ENCODE measurements at places on chromosomes 13 and 19. TPM values are rescaled to one million over a fixed set of nuclear protein-coding genes. Genes with fewer than 3 reads are reported as not detected.

- DNase-seq, result no peak
Measured at GRCh38 chr13:112058519-112058873, 8.5 kb upstream of the SOX1 start.

GRCh38 chr13:59391696-59392095, 772.0 kb downstream of the DIAPH3 start:
- DNase-seq, result peak; percentile 1

The SPTBN4 gene
- 1.5 TPM for total RNA-seq

The LMTK3 gene
- under 0.01 TPM for total RNA-seq

DNA sequence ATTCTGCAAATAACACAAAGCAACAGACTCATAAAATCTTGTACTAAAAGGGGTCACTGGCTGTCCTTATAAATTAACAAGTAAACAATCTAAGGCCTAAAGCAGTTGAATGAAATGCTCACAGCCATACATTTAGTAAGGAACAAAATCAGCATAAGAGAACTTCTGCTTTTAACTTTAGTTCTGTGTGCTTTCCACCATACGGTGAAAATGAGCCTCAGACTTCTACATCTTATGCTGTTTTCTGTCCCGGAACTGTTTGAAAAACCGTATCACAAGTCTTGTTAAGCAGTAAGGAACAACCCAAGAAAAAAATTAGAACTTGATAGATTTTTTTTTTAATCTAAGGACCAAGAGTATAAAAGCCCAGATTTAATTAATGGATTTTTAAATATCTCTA, 549.1 kb upstream of the MIR17HG start:
- no peak for DNase-seq

GRCh38 chr13:44068737-44069136, 189.0 kb downstream of the LACC1 start:
- peak; percentile 29 for DNase-seq

DNA sequence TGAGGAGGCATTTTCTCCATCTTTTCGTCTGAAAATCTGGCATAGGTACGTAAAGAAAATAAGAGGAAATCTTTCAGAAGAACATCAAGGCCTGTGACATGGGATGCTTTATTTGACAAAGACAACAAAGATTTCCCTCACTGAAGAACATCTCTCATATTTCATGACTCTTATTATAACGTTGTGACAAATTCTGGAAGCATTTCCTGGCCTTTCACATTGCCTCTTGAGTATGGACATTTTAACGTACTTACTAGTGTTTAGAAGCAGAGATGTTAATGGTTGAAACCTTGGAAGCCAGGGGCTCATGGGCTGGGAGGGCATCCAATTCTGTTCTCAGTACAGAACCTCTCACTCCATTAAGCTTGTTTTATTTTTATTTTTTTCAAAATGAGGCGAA, 210.8 kb downstream of the DCT start:
- DNase-seq, result no peak

The ZNF606 gene
- 13.5 TPM for total RNA-seq

GRCh38 chr13:49789968-49790367, 2.5 kb downstream of the KPNA3 start:
- DNase-seq, result no peak

The YJEFN3 gene
- 2.7 TPM for total RNA-seq

DNA sequence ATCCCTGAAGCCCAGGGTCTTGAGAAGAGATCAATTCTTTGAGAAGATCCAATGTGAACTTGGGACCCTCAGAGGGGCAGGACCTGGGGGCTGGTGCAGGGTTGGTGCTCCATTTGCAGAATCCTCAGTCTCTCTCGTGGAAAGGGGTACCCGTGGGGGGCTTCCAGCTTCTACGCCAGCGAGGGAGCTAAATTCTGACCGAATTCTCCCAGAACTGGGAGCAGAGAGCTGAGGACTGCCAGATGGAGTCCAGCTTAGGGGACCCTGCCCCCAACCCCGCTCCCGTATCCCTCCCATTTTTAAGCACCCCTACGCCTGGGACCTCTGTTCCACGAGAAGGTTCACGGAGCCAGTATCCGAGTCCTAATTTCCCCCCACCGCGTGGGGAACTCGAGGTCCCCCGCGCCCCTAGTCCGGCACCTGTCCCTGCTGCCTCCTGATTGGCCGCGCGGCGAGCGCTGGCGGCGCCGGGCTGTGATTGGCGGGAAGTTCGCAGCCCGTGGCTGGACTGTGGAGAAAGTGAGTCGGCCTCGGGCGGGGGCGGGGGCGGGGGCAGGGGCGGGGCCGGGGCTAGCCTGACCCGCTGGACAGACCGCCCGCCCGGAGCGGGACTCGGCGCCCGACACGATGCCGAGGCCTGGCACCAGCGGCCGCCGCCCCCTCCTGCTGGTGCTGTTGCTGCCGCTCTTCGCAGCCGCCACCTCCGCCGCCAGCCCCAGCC, 4.4 kb upstream of the LTBP4 start:
- peak; percentile 82 for DNase-seq

The PCDH17 gene
- total RNA-seq, result under 0.01 TPM

DNA sequence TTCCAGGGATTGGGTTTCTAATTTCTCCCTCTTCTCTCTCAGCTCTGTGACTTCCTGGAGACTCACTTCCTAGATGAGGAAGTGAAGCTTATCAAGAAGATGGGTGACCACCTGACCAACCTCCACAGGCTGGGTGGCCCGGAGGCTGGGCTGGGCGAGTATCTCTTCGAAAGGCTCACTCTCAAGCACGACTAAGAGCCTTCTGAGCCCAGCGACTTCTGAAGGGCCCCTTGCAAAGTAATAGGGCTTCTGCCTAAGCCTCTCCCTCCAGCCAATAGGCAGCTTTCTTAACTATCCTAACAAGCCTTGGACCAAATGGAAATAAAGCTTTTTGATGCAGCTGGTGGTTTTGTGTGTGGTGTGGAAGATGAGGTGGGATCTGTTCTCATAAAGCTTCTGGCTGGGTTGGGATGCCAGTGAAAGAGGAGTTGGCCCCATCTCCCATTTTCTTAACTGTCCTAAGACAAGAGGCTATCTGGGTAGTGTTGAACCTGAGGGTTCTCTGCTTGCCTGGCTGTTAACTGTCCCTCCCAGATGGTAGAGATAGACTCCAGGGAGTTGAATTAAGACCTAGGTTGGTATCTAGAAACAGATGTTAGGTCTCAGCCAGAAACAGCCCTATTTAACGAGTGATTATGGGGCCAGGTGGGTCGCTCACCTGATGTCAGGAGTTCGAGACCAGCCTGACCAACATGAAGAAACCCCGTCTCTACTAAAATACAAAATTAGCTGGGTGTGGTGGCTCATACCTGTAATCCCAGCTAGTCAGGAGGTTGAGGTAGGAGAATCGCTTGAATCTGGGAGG, 1.6 kb downstream of the FTL start:
- no peak for DNase-seq

GRCh38 chr13:89925107-89925506, 1422.4 kb upstream of the MIR17HG start:
- DNase-seq, result no peak

- no peak for DNase-seq
Measured at GRCh38 chr13:23443110-23443509, 9.6 kb upstream of the SACS start.

DNA sequence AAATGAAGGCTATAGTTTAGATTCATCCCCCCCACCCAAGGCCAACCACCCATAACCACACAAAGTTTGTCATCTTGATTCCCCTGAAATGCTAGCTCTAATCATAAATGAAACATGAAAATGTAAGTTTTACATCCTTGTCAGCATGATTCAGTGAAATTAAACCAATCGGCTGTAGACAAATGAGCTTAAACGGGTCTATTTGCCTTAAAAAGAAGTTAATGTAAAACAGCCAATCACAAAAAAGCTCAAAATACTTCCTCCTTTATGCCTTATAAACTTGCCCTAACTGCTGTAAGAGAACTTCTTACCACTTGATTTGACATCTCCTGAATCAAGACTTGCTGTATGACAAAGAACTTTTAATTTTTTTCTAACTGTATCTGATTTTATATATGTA, 34.5 kb upstream of the MRI1 start:
- DNase-seq, result no peak

The PROZ gene
- total RNA-seq, result not detected

The GARIN5A gene
- total RNA-seq, result 0.95 TPM

- DNase-seq, result no peak
Measured at GRCh38 chr19:13622766-13623715, 116.8 kb upstream of the CACNA1A start.

The LIM2 gene
- not detected for total RNA-seq

- peak; percentile 72 for DNase-seq
Measured at GRCh38 chr19:38266981-38267597, 2.7 kb downstream of the SPINT2 start.

GRCh38 chr19:5765220-5765619, 19.3 kb downstream of the PRR22 start:
- no peak for DNase-seq

The ZNF221 gene
- total RNA-seq, result 6.3 TPM

The ERICH6B gene
- not detected for total RNA-seq

The CASP14 gene
- total RNA-seq, result not detected

The C19orf67 gene
- not detected for total RNA-seq

DNA sequence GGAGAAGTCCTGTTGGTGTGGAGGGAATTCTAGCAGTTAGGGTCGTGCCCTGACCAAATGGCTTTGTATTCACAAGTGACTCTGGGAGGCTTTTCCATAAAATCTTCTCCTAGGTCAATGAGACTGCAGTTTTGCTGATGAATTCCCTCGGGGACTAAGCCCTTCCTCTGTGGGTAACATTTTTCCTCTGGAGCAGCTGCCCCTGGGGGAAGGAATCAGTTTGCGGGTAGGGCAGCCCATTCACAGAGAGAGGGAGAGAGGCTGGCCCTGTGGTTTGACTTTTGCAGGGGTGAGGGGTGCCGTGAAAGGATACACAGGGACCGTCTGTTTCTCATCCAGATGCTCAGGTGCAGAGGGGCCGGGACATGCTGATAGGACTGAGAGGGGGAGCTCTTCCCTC, 67.3 kb downstream of the ERICH6B start:
- no peak for DNase-seq

The ZNF415 gene
- total RNA-seq, result 8.7 TPM

DNA sequence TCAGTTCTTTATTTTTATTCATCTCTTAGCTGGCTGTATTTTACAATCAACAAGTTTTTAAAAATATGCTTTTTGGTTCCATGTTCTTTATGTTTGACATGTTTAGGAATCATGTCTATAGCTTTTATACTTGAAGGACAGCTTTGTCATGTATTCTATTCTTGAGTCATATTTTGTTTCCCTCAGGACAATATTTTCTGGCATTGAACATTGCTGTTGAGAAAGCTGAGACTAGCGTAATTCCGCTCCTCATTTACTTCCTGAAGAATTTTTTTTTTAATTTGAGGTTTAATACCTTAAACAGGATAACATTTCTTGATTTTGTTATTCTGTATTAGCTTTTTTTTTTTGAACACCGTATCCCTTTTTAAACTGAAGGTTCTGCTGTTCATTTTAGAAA, 53.2 kb downstream of the RB1 start:
- DNase-seq, result no peak

- no peak for DNase-seq
Measured at GRCh38 chr13:21501686-21502085, 42.6 kb upstream of the ZDHHC20 start.

DNA sequence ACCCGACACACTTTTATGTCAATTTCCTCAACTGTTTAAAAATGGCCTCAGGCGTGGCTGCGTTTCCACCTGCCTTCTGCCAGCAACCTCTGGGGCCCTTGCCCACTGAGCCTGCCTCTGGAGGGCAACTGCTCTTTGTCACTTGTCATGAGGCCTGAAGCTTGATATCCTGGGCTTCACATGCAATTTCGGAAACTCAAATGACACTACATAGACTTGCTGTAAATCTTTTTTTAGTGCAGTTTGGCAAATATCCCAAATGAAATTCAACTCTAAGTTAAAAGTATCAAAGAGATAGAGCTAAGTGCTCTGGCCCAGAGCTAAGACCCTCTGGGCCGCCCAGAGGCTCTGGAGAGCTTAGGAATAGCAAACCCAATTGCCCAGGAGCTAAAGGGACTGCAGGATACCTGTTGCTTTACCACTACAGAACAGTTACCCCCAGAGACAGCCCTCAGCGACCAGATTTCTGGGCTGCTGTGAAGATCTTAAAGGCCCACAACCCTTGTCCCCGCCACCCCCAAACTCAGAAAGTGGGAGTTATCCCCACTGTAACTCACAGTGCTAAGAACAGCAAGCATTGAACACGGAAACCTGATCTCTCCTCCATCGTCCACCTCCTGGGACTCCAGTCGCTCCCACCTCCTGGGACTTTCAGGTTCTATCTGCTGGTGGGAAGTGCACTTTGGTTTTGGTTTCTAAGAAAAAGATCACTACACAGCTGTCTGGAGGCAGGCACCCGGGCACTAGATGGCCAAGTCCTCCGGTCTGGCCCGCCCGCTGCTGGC, 19.4 kb downstream of the GJA3 start:
- no peak for DNase-seq

The PRTN3 gene
- not detected for total RNA-seq

The ZNF808 gene
- 10.6 TPM for total RNA-seq

DNA sequence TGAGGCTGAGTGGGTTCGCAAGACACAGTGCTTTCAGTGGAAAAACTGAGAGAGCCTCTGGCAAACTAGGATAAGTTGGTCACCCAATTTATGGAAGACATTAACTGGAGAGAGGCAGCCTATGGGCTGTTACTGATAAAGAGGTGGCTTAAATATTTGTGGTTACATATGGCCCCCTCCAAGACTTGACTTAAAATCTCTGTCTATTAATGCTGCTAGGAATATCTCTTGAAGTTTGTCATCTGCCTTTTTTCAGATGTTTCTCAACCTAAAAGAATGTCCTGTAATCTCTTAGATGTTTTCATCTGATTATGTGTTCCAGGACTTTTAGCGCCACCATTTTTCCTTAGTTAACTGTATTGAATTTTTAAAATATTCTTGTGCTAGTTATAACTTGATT, 54.6 kb downstream of the NAA16 start:
- no peak for DNase-seq

The CEACAM1 gene
- not detected for total RNA-seq

The KRTDAP gene
- not detected for total RNA-seq

DNA sequence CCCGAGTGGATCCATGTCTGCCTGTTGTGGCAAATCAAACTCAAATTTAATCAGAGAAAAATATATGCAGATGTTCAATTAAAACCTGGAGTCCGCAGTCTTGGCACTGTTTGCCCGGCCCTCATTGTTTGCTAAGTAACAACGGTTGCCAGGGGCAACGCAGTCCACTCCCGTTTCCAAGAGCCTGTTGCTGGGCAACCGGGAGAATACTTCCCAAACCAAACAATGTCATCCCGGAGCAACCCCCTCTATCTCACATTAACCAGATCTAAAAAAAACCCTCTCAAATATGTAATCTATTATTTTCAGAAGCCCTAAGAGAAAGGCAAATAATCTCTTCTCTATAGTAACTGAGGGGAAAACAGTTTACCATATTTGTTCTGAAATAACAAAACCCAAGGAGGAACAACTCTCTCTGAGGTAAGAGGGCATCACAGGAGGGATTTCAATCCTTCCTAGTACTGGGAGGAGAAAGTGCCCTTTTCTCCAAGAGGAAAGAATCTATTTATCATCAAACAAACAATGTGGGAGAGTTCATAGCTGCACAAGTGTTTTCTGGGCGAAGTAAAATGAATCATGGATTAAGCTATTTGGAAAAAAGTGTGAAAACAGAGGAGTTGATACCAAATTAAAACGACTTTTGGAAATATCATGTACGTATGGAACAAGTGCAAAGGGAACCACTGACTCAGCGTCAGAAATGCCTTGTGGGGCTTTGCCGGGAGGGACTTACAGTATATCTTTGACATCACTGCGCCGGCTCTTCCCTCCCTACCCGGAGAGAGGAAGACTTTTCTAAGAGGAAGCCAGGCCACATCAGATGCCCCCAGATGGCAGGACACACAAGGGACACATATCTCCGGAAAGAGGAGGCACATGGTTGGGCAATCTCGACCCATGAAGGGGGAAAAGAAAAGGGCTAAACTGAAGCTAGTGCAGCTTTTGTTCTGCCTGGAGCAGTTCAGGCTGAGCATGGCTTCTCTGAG, 43.3 kb downstream of the RFX2 start:
- DNase-seq, result peak; percentile 89

All from Daoy (cell line).